ENCODE measurements at places on chromosomes 4 and X.

DNA sequence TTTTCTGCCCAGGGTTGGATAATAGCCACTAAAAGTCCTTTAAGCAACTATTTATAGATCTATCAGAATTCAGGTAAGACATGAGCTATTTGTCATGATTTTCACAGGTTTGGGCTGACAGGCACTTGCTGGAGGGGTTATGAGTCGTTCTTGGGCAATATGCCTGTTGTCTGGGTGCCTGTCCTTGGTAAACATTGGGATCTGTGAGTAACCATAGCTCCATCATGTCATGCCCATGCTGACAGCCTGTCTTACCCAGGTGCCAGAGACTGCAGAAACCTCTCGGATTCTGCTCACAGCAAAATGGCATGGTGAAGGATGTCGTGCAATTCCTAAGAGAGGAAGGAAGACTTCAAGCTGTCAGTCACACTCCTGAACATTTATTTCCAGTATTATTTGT lies 116.0 kb upstream of the PUDP start:
- no peak for DNase-seq

- DNase-seq, result no peak
These were observed 28.3 kb downstream of the ADD1 start for GRCh38 chr4:2871911-2872310.

GRCh38 chr4:176185051-176185450 lies 10.3 kb downstream of the SPATA4 start:
- no peak for DNase-seq

GRCh38 chr4:52861879-52862616 lies at the start of gene RASL11B:
RASL11B (plus strand) TSS chr4:52862317; CDS start chr4:52862508, 191 bp downstream.
- DNase-seq, result peak; percentile 73

GRCh38 chr4:74023709-74024108 lies 14.8 kb downstream of the CXCL3 start:
- DNase-seq, result no peak

DNA sequence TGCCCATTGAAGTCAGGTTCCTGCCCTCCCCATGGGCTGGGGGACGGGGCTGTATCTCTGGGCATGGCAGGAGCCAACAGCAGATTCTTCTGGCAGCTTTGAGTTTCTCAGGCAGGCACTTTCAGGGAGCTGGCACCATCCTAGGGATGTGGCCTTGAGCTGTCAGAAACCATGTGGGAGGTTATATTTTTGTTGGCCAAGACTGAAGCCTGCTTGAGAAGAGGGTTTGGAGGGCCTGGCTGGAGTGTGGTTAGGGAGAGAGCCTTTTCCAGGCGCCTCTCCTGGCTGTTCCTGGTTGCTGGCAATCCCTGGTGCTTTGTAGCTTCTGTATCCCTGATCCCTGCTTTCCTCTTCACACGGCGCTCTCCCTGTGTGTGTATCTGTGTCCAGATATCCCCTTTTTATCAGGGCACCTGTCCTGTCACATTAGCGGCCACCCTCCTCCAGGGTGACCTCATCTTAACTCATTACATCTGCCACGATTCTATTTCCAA lies 30.6 kb upstream of the SORCS2 start:
- no peak for DNase-seq

DNA sequence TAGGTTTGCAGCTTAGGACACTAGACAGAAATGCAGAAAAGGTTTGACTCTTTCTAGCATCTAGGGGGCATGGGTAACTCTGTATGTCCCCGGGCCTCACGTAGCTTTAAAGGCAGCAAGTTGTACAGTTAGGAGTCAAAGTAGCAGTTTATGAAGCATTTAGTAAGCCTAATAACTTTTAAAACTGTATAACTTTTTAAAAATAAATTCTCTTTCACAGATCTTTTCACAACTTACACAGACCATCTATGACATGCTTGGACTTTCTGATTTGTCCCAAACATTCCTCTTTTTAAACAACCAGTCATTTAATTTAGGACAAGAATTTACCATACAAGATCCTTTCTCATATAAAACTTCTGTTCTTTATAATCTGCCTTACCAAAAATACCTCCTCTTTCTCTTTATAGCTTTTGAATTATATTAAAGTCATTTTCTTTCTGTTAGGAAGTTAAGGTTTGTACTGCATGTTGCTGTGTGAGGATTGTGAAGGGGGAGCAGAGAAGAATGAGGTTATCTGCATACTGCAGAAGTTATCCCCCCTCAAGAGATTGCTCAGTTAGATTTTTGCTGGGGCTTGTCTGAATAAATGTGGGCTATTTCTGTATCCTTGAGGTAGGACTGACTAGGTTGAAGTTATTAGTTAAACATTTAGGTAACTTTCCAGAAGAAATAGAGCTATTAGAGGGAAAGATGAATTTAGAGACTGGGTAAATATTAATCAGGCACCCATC lies 94.3 kb downstream of the CPE start:
- no peak for DNase-seq

DNA sequence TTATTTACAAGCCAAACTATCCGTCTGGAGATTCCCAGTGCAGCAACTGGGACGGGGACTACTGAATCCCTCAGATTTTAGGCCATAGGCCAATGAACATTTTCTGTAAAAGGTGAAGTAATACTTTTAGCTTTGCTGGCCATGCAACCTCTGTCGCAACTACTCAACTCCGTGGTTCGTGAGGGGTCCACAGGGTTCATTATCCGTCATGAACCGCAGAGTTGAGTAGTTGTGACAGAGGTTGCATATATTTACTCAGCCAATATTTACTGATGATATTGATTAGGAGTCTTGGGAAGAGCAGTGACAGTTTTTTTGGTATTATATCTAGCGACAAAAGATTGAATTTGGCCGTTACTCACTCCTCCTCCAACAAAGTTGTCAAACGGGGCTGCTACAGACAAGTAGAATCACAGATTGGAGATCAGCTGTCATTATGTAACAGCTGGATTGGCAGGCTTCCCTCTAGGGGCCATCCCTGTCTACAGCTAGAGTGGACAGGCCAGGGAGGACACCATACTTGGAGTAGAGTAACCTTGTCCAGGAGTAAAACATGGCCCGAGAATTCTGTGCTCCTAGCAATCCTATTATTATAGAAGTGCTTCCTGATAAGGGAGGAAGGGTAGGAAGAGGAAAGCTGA lies 37.2 kb upstream of the CD38 start:
- no peak for DNase-seq

GRCh38 chr4:4853921-4854648 lies 5.4 kb upstream of the MSX1 start:
- DNase-seq, result no peak

DNA sequence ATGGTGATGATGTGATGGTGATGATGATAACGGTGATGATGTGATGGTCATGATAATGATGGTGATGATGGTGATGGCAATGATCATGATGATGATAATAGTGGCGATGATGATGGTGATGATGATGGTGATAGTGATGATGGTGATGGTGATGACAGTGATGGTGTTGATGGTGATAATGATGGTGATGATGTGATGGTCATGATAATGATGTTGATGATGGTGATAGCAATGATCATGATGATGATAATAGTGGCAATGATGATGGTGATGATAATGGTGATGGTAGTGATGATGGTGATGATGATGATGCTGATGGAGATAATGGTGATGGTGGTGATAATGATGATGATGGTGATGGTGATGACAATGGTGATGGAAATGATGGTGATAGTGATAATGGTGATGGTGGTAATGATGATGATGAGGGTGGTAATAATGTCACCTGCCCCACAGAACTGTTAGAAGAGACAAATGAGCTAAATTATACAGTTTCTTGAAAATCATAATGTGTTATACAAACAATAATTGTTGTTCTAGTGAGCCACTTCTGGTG lies 289.9 kb downstream of the ASMT start:
- no peak for DNase-seq

- no peak for DNase-seq
These were observed 166.5 kb downstream of the CPEB2 start for GRCh38 chr4:15168759-15169158.

GRCh38 chr4:181682367-181683047 lies 560.7 kb upstream of the TENM3 start:
- no peak for DNase-seq
